ENCODE measurements at places on chromosomes 5 and 9.

GRCh38 chr9:130975932-130976841, 32.8 kb upstream of the LAMC3 start:
- DNase-seq: no peak

GRCh38 chr5:54243483-54244080, 66.8 kb downstream of the ARL15 start:
- peak; percentile 27 for DNase-seq

DNA sequence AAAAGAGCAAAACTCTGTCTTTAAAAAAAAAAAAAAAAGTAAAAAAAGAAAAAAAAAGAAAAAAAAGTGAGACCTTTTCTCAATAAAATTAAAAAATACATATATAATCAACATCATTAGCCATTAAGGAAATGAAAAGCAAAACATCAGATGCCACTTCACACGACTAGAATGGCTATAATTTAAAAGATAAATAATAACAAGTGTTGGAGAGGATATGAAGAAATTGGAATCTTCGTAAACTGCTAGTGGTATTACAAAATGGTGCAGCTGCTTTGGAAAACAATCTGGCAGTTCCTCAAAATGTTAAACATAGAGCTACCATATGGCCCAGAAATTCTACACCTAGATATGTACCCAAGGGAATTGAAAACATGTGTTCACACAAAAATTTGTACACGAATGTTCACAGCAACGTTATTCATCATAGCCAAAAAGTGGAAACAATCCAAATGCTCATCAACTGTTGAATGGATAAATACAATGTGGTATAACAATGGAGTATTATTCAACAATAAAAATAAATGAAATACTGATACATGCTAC, 45.3 kb upstream of the SIL1 start:
- no peak for DNase-seq

- DNase-seq: peak; percentile 10
Measured at GRCh38 chr9:131799177-131799823, 59.4 kb upstream of the RAPGEF1 start.

DNA sequence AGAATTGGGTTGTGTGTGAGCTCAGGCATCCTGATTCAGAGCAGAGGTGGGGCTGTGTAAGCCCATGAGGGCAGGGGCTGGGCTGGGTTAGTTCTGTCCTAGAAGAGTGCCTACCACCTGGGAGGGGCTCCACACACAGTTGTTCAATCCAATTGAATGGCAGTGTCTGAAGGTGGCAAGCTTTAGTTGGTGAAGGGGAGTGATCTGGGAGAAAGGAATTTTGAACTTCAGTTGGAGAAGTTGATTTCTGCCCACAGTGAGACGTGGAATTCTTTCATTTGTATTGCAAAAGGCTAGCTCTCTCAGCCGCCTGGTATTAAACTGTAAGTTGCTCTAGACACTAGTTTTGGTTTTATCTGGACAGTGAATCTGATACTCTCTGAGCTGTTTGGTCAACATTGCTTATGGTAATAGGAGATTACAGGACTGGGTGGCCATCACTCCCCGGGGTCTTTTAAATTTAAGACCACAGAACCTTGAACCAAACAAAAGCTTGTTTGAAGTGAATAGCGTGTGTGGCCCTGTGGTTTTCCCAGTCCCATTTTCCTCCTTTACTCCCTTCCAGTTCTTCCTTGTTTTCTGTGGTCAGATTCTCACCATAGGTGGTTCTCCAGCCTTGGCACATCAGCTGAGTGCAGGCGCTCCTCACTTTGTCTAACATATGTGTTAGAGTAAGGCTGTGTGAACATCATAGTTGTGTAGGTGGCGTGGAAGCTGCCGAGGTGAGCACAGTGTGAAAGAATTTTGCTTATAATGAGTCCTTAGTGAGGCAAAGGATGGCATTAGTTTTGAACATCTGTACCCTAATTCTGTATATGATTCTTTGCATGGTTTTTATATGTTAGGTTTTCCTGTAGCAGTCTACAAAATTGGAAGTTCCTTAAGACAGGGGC, 78.0 kb downstream of the ARHGAP26 start:
- no peak for DNase-seq

DNA sequence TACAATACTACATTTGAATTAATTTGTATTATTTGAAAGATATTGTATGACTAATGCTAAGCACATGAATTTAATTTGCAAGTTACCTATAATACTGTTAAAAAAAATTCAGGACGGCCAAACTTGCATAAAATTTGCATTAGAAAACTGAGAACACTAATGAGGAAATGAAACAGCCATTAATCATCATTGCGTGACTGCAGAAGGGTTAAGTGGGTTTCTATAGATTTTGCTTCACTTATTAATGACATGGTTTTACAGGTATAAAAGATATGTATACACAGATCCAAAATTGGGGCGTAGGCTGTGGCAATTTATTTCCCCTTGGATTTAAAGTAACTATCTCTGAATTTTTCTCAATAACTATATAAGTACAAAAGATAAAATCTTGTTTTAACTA, 882.6 kb downstream of the PTPRD start:
- no peak for DNase-seq

DNA sequence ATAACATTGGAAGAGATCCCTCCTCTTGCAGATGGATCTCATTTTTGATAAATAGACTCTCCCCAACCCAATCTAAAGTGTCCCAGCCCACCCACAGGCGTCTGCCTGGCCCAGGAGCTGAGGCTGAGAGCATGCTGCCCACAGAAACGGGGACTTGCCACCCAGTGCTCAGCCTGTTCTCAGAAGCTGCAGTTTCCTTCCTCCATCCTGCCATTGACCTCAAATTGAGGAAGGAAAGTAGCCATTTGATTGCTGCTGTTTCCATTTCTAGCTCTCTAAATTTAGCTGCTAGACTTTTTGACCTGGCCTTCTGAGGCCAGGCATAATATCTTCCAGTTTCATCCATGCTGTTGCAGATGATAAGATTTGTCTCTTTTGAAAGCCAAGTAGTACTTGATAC, 31.1 kb upstream of the FRMD3 start:
- no peak for DNase-seq

DNA sequence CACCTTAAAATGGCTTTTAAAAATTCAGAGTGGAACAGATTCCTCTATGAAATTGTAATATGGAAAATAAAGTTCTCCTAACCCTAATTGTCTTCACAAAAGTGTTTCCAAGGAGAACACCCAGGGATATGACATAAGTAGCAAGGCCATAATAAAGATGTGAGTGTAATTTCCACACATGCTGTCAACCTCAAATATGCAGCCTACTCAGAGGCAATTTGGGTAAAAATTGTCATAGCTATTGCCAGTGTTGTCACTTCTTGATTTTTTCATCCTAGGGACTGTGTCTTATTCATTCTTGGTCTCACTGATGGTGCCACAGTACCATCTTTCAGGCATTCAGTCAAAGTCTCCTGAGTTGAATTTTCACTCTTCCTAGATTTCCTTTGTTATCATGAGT, 100.3 kb downstream of the PPP2R2B start:
- no peak for DNase-seq

- peak; percentile 61 for DNase-seq
Measured at GRCh38 chr5:1344975-1345838, at the start of gene CLPTM1L. Gene CLPTM1L (minus strand): TSS chr5:1345099. CDS start chr5:1344841, 258 bp downstream.

GRCh38 chr5:92885950-92886349, 695.1 kb downstream of the NR2F1-AS1 start:
- DNase-seq: no peak

DNA sequence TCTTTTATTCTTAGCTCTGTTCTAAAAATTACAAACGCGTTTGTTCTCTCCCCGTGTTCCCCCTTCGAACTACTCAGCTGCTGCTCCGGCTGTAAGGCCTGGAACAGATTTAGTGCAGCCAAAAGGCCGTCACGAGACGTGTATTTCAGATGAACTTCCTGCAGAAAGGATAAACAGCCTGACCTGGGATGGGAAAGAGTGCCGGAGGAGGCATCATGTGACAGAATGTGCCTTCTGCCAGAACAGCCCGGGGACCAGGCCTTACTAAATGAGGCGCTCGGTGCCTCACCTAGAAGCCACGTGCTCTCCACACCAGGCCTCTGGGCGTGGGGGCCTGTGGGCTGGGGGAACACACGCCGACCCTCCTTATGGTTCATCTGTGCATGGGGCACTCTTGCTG, 94.7 kb downstream of the PPARGC1B start:
- DNase-seq: no peak

GRCh38 chr9:93301911-93302541, 118.1 kb downstream of the WNK2 start:
- DNase-seq: no peak

DNA sequence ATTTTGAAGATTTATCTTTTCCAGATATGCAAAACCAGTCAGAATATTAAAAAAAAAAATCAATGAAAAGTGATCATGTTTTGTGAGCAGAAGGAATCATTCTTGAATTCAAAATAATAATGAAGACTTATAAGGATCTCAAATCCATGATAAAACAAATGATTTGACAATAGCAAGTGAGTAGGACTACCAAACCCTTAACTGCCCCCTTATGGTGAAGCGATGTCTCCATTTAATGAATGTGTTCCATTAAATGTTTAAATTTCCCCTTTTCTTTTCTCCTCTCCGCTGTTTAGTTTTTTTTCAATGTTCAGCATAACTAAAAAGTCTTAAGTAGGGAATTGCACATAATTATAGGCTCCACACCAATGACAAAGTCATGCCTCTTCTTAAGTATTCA, 12.2 kb upstream of the MARCHF3 start:
- no peak for DNase-seq
